NCI-H1417 treated with DMSO at 0.1 percent for 48 hours (cell line): ENCODE measurements at places on chromosomes 4 and X.

- no peak for DNase-seq
Measured at GRCh38 chrX:100696699-100697351, 35.1 kb downstream of the SYTL4 start.

GRCh38 chrX:136065044-136065671 lies 79.9 kb downstream of the SLC9A6 start:
- DNase-seq = no peak

- no peak for DNase-seq
Measured at GRCh38 chr4:146243141-146243882, 29.0 kb downstream of the REELD1 start.

GRCh38 chr4:168993714-168994510 lies 16.1 kb downstream of the CBR4 start:
- no peak for DNase-seq

DNA sequence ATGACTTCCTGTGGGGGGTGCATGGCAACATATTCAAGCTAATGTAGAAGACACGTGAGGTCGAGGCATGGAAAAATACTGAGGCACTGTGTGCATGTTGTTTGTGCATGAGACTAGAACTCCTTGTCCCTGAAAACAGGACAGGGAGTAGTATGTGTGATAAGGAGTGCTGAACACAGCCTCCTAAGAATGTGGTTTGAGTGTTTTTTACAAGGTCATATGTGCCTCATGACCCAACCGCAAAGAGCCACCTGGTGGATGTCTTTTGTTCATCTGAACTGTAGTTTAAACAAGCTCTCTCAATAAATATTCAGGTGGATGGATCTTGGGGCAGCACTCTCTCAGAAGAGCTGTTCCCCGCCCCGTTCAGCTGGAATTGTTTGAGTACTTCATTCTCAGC lies 226.6 kb downstream of the NLGN4X start:
- no peak for DNase-seq

- no peak for DNase-seq
Measured at GRCh38 chrX:55648434-55648833, 25.2 kb downstream of the FOXR2 start.

- peak; percentile 25 for DNase-seq
Measured at GRCh38 chr4:171924746-171925376, 111.7 kb downstream of the GALNTL6 start.

DNA sequence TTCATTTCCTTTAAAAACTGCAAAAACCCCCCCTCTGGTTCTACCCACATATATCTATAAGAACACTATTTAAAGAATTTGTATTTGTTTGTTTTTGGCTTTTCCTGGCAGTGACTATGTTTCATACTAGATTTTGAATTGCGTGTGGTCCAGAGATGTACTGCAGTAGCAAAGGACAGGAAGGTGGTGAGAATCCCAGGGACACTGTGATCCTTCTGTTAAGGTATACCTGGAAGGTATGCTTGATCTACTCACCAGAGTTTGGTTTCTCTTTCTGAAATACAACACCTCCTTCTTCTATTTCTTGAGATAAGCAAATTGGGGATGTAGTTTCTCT lies 129.6 kb upstream of the RASGEF1B start:
- DNase-seq = no peak

GRCh38 chr4:178339769-178340168 lies 897.5 kb upstream of the AGA start:
- no peak for DNase-seq

DNA sequence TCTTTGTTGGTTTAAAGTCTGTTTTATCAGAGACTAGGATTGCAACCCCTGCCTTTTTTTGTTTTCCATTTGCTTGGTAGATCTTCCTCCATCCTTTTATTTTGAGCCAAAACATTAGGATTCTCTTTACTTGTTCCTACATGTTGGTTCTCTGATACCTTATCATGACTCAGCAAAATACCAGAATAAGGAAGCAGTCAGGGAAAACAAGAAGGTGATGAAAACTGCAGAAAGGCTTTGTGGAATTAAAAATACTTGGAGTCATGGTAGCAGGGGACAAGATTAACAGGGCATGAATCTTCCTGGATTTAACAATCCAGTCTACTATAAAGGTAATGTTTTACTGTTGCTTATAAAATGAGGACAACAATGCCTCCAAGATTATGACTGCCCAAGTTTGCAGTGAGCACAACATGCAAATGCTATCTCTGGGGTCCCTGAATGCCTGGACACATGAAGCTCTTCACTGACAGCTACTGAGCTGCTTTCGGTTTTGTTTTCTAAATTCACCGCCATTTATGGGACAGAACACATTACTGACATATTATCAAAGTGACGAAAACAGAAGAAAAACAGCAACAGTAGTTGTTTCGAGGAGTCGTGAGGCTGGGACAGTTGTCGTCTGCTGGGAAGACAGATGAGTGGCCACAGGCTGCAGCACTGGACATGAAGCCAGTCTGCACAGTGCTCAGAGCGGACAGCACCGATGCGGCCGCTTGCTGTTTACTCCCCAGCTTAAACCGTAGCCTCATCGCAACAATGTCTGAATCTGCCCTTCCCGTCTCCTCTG lies 174.5 kb upstream of the DKK2 start:
- no peak for DNase-seq

DNA sequence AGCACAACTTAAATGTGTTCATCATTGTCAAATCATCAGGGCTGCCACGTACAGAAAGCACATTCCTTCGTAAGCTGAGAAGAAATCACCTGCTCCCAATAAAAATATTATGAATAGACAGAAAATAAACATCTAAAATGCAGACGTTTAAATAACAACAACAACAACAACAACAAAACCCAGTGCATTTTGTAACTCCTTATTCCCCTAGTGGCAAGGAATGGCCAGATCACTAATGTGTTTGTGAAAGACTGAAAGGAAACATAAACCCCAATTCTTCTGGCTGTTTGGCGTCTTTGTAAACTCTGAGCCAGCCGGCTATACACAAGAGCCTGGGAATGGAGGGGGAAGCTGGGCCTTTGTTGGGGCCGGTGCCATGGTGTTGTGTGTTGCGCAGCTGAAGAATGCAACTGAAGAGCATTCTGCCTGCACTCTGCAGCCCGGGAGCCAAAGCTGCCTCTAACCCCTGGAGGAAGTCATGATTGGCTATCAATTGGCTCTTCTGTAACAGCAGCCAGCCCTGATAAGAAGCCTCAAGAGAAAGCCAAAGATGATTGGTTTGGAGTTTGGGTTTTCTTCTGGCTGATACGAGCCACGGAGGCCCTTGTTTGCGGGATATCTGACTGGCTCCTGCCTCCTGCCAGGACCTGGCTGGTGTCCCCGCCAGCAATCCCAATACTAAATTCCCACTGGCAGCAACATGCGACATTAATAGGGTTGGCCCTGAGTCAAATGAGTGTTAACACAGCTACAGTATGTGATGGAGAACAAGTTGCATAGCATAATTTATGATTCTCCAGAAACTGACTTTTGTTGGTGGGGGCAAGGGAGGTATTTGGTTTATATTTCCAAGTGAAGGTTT lies 89.7 kb upstream of the TFDP3 start:
- no peak for DNase-seq

DNA sequence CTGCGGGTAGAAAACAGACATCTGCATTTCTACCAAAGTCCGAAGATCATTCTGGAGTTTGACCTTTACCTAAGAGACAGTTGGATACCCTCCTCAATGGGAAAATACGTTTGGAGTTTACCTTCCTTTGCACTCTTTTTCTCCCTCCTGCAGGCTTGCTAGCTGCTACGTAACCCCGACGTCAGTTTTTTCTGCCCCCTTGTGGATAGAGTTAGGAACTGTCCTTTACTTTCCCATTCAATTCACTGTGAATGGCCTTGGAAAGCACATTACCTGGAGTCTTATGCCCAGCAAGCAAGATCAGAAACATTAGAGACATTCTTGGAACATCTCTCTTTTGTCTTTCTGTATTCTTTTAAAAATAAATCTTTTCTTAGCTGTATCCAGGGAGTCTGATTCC lies 250.7 kb downstream of the NAP1L3 start:
- no peak for DNase-seq

DNA sequence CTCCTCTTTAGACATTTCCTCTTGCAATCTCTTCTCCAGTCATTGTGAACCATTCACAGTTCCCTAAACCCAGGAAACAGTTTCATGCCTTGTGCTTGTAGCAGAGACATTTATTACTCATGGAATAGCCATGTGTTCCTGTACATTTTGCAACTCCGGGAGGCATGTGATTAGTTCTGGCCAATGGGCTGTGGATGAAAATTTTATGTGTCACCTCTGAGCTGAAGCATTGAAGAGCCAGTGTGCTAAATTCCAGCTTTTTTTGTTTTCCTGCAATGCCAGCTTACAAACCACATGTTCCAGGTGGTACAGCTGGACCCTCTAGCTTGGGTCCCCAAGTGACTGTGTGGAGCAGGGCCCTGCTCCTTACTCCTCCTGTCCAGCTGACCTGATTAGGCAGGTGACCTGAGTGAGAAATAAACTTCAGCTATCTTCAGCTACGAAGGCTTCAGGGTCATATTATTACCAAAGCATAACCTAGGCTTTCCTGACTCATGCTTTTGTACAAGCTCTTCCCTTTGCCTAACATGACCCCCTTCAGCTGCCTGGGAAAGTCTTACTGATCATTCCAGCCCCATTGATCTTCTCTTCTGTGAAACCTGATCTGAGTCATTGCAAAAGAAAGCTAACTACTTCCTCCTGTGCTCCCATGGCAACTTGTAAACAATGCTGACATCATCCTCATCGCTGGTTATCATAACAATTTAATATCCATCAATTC lies 200.4 kb downstream of the PTTG2 start:
- peak; percentile 30 for DNase-seq

GRCh38 chrX:13283950-13284546 lies 35.8 kb downstream of the ATXN3L start:
- no peak for DNase-seq

DNA sequence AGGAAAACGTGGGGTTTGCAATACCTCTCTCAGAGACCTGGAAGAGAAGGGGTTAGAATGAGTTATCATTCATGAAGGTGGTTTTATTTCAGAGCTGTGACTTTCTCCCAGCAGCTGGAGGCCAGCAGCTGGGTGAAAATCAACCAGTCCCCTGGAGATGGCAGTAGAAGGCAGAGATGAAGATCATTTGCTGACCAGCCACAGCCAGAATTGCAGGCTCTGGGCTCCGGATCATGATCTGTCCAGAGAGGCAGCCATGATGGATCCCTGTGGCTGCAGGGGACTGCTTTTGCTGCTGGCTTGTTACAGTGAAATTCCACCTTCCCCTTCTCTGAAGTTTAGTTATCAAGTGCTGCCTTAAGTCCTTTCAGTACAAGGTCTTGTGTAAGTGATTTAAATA lies 46.9 kb upstream of the TAB3 start:
- DNase-seq = no peak

GRCh38 chr4:156294577-156294976 lies 340.9 kb upstream of the CTSO start:
- DNase-seq = peak; percentile 50

GRCh38 chr4:176276710-176277109 lies 7.7 kb upstream of the ASB5 start:
- DNase-seq = no peak

- no peak for DNase-seq
Measured at GRCh38 chr4:117560329-117560728, 474.0 kb upstream of the NDST3 start.

- DNase-seq = no peak
Measured at GRCh38 chr4:52369649-52370048, 289.5 kb downstream of the USP46 start.

DNA sequence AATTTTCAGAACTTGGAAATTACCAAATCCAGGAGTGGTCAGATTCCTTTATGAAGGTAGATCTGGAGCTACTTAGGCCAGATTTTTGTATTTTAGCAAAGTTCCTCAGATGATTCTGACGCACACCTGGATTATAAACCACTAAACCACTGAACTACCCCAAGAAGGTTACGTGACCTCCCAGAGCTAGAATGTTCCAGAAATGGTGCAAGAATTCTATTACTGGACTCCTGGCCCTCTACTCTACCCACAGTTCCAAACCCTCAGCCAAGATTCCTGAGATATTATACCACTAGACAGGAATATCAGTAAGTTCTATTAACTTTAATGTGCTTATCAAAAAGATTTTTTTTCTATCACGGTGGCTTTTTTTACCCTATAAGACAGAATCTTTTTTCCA lies 67.1 kb downstream of the ABCG2 start:
- no peak for DNase-seq

- no peak for DNase-seq
Measured at GRCh38 chr4:41140410-41140809, 73.9 kb downstream of the APBB2 start.

GRCh38 chrX:1400049-1400448 lies 8.1 kb upstream of the SLC25A6 start:
- DNase-seq = no peak

DNA sequence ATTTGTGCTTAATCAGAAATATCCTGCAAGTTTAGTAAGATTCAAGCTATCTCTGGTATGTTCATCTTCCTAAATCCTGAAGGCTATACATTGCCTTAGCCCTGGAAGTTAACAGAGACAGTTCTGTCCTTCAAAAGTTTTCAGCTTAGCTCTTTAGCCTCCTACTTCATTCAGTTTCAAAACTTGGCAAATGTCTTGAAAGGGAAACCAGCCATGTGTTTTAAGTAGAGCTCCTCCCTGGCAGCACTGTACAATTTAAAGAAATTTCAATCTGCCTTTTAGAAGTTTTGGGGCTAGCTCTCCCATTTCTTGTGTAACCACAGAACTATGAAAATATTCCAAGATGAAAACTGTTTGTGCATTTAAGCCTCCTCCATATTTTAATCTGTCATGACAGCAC lies 47.0 kb downstream of the FANCB start:
- DNase-seq = no peak

DNA sequence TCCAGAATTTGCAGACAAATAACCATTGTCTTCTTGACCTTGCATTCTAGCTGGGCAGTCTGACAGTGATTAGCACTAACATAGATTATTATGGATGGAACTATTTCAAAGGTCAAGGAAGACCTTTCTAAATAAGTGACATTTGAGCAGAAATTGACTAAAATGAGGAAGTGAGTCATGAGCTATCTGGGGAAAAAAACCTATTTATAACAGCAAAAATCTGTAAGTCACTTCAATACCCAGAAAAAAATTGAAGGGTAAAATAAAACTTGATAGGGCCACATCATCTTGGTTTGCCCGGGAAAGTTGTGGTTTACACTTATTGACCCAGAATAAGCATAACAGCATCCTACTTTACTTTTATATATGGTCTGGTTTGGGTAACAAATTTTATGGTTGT lies 414.6 kb upstream of the HS3ST1 start:
- no peak for DNase-seq

GRCh38 chr4:83510442-83510841 lies 25.5 kb upstream of the GPAT3 start:
- no peak for DNase-seq
